ENCODE measurements at places on chromosomes 7 and 10.

DNA sequence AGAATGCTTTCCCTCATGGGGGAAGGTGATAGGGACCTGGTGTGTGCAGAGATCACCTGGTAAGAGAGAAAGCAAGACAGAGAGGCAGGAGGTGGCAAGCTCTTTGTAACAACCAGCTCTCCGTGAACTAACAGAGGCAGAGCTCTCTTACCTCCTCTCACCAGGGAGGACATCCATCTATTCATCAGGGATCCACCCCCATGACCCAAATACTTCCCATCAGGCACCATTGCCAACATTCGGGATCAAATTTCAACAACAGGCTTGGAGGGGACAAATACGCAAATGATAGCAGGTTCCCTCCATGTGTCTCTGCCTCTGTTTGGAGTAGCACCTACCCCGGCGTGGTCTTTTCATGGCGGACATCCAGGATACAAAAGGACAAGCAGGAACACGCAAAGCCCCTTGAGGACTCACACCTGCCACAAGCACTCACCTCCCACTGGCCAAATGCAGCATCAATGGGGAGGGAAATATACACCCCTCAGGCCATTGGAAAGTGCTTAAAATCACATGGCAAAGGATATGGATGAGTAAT is 431.2 kb upstream of the AUTS2 start:
- no peak for DNase-seq

GRCh38 chr10:79449181-79450146 is 4.0 kb upstream of the ZCCHC24 start:
- no peak for DNase-seq

- DNase-seq, result no peak
These were observed 78.1 kb downstream of the CDK1 start for GRCh38 chr10:60856405-60856804.

- DNase-seq, result no peak
These were observed 149.1 kb downstream of the PTPN20 start for GRCh38 chr10:47060356-47060755.

GRCh38 chr7:130329681-130330080 is 14.9 kb upstream of the CPA5 start:
- no peak for DNase-seq

DNA sequence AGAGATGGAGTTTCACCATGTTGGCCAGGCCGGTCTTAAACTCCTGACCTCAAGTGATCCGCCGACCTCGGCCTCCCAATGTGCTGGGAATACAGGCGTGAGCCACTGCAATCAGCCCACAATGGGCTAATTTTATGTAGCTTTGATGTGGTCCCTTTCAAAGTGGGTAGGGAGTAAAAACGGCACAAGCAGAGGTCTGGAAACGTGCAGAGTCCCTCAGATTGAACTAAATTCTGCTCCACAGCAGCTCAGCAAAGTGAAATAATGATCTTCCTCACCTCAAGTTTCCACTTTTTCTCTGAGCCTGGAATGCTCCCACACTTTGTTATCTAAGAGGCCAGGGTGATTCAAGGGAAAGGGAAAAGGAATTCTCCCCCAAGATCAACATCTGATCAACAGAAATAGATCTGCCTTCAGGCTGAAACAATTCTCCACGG is 6.1 kb downstream of the CCDC3 start:
- DNase-seq, result no peak

DNA sequence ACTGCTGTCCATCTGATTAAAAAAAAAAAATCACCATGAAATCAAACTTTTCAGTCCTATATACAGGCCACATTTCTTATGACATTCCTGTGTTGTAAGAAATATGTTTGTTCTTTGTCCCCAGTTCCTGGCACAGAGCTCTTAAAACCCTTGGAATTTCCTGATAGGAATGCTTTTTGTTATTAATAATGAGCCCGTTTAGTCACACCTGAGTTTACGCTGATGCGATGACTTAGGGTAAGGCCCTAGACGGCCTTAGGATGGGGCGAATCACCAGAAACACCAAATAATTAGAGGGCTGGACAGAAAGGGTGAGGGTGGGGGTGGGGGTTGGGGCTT is 17.5 kb downstream of the TSPAN15 start:
- DNase-seq, result no peak

- no peak for DNase-seq
These were observed 121.2 kb downstream of the FAM107B start for GRCh38 chr10:14653271-14654161.

GRCh38 chr10:73262105-73262730 is 9.8 kb upstream of the MRPS16 start:
- DNase-seq, result no peak

- DNase-seq, result no peak
These were observed 244.2 kb upstream of the FOXK1 start for GRCh38 chr7:4437916-4438315.

- DNase-seq, result no peak
These were observed 1.9 kb downstream of the NSUN6 start for GRCh38 chr10:18649364-18649959.

All from CD8-positive, alpha-beta T cell (primary cell).